Activated CD4-positive, CD25-positive, alpha-beta regulatory T cell treated with anti-CD3 and anti-CD28 coated beads, Interleukin-2, amount 50 U/mL, for 16 hours (primary cell): ENCODE measurements at places on chromosomes 4 and X.

DNA sequence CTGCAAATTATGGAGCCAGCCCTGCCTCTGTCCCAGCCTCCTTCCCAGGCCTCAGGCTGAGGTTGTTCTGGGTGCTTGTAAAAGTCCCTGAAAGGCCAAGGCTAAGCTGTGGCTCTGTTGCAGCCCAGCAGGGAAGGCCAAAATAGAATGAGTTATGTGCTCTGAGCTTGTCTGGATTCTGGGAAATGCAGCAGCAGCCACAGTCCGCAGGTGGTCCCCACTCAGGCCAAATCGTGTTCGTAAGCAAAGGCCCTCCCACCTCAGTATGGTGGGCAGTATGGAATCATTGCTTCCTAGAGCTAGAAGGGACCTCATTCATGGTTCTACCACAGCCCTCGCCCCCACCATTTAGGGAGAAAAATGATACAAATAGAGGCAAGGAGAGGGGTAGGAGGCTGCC is 4.7 kb upstream of the TCEAL1 start:
- DNase-seq: no peak

DNA sequence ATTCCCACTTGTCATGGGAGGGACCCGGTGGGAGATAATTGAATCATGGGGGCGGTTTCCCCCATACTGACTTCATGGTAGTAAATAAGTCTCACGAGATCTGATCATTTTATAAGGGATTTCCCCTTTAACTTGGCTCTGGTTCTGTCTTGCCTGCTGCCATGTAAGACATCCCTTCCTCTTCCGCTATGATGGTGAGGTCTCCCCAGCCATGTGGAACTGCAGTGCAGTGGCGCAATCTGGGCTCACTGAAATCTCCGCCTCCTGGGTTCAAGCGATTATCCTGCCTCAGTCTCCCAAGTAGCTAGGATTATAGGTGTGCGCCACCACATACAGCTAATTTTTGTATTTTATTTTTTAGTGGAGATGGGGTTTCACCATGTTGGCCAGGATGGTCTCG is 2.9 kb downstream of the HPGDS start:
- peak; percentile 0 for DNase-seq

DNA sequence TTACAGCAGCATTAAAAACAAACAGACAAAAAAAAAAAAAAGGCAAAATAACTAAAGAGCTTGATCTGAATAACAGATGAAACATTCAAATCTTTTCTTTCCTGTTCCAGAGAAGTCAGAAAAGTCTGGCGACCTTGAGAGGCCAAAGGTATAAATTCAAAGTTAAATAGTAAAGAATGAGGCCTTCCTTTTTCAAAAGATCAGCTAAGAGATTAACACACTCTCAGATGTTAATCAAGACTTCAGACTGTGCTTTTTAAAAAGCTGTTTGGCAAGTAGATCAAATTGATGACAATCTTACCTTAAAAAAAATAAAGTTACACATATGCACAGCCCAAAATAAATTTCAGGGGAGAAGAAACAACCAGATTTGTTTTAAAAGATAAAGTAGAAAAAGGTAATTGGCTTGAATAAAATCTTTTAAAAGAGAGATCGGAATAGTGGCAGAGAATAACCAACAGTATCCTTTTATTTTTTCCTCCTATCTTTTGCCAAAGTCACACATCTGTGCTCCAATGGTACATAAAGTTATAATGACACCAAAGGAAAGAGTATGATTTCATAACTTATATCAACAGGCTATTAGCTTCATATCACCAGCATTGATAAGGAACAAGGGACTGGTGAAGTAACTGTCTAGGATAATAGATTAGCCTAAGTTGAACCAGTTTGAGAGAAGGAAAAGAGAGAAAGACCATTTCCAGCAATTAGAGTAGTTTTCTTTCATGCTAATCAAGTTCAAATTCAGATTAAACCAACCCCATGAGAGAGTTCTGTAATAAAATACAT is 70.4 kb downstream of the METTL14 start:
- no peak for DNase-seq

DNA sequence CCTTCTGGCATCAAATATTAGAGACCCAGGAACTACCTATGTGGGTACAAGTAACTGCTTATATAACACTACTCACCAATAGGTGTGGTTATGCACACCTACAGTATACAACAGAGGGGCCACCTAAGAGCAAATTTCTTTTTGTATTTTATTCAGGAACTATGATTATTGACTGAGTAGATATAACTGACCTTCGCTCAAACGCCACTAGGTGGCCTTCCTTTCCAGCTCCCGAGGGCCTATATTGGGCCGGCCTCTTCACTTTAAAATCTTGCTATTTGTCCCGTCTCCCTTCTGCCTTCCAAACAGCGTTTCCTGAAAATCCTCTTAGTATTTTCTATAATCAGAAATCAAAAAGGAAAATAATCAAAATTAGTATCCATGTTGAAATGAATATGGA is 19.9 kb upstream of the PABPC5 start:
- no peak for DNase-seq

DNA sequence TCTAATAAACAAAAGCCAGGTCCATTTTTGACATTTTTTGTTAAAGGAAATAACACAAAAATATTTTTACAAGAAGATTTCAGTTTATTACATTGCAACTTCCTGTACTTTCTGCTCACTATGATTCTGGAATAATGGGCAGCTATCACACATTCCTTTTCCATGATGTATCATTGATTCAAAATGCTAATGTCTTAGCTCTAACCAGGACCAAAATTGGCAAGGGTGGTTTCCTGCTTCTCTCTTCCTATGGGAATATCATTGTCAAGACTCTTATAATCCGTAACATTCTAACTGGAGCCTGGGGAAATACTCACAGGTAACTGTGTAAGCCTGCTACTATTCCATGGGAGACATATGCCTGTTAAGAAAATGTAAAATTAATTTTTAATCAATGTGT is 218.6 kb downstream of the DCAF12L2 start:
- no peak for DNase-seq

DNA sequence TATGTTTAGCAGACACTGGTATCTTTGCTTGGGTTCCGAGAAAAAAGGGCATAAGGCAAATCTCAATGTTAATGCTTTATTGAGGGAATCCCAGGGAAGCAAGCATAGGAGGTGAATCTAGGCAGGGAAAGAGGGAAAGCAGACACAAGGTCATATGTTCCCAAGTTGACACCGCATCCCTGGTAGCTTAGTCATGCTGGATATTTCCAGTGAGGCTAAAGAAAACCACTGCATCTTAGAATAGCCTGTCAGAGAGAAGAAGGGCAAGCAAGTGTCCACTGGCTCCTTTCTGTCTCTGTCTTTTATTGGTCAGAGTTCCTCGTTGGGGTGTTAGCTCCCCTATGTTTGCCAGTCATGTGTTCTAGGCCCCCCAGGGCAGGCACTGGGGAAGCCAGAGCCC is 104.7 kb downstream of the NKX6-1 start:
- no peak for DNase-seq

DNA sequence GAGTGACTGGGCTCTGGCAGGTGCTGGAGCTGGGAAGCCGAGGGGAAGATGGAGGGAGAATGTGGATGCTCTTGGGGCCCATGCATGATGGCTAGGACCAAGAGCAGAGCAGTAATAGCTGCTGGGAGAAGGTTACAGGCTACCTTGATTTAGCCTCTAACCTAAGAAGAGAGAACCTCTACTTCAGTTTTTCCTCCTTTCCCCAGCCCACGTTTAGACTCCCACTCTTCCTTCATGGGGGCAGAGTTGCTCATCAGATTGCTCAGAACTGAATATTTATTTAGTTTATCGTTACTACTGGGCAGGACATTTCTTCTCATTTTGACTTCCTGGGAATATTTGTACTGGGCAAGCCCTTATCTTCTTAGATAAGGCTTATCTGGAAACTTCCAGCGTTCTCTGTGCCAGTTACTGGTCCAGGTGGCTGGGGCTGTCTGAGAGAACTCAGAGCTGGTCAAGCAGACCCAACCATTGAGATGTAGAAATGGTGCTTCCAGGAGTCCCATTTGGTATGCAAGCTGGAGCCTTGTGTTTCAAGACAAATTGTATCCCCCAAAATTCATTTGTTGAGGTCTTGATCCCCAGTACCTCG is 442.9 kb upstream of the BOD1L1 start:
- no peak for DNase-seq

DNA sequence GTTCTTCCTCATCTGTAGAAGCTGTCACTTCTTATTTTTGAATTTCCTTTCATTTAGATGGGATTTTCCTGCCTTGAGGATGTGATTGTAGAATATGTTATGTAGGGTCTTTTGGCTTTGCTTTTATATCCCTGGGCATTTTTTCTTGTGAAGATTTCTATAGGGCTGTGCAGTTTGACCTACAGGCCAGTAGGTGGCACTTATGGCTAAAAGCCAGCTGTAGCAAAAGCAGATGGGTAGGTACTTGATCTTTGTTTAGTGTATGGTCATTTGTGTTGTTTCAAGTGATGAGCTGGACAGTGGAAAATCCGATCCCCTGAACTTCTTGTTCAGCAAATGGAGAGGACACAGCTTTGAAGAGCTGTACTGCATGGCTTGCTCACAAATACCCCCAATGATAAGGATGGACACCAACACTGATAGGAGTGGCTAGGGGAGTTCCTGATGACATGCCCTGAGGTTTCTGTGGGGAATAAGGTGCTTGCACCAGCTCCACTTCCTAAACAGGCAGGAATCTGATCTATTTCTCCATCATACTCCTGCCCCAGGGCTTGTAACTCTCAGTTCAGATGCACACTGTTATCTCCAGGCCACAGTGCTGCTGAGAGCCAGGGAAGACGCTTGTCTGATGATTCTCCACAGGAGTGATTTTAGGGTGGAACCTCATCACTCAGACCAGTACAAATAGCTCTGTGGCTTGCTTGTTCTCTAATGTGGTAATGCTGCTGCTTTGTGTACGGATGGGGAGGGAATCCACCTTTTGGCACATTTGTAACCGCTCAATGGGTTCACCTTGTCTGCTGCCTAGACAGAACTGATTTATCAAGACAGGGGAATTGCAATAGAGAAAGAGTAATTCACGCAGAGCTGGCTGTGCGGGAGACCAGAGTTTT is 417.1 kb upstream of the MAGEB16 start:
- no peak for DNase-seq

GRCh38 chr4:32789026-32789608 is 2068.9 kb downstream of the PCDH7 start:
- DNase-seq: no peak

DNA sequence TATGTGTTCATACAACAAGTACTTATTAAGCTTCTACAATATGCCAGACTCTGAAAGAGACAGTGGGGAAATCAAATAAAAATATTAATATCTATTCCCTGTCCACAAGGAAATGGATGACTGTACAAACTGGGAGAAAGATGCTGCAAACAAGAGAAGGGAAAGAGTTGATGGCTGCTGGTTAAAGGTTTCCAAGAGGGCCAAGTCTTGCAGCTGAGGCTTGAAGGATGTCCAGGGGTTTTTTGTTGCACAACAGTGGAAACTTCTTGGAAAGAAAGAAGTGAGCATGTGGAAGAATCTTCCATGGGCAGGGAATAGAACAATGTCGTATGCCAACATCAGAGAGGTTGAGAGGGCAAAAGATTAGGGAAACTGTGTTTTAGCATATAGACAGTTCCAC is 95.8 kb downstream of the MID1 start:
- DNase-seq: no peak

GRCh38 chr4:178752954-178753525 is 1310.8 kb upstream of the AGA start:
- DNase-seq: no peak

- DNase-seq: no peak
Observed at GRCh38 chr4:57494821-57495220, 384.6 kb upstream of the IGFBP7 start.

- no peak for DNase-seq
Observed at GRCh38 chrX:110415440-110416170, 57.0 kb downstream of the RTL9 start.

DNA sequence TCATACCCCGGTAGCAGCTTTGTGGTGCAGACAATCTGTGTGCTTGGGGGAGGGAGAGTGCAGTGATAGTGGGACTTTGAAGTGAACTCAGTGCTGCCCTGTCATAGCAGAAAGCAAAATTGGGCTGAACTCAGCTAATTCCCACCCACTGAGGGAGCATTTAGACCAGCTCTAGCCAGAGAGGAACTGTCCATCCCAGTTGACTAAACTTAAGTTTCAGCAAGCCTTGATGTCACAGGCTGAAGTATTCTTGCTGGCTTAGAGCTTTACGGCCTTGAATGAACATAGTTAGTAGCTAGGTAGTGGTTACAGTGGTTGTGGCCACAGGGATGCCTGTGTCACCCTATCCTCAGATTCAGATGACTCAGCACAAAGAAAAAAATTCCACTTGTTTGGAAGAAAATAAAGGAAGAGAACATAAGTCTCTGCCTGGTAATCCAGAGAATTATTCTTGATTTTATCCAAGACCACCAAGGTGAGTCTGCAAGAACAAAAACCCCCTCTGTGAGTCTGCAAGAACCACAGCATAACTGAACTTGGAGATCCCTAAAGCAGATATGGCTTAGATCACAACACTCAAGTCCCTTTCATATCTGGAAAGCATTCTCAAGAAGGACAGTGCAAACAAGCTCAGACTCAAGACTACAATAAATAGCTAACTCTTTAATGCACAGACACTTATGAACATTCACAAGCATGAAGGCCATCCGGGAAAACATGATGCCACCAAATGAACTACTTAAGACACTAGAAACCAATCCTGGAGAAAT is 39.4 kb downstream of the ADH7 start:
- no peak for DNase-seq

DNA sequence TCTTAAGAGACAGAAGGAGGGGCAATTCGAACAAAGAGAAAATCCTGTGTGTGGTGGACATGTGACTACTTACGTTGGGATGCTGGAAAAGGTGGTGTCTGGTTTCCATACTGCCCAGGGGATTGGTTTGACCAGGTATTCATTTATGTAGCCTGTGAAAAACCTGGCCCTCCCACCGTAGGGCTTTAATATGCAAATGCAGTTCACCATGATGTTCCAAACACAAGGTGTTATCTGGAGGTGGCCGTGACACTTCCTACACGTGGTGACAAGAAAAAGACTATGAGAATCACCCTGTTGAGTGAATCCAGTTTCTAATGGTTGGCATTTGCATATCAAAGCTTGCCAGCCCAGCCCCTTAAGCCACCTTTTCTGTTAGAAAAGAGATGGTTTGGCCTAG is 27.9 kb downstream of the UGT2B4 start:
- DNase-seq: no peak

GRCh38 chr4:127957105-127957504 is 7.9 kb downstream of the MFSD8 start:
- no peak for DNase-seq

DNA sequence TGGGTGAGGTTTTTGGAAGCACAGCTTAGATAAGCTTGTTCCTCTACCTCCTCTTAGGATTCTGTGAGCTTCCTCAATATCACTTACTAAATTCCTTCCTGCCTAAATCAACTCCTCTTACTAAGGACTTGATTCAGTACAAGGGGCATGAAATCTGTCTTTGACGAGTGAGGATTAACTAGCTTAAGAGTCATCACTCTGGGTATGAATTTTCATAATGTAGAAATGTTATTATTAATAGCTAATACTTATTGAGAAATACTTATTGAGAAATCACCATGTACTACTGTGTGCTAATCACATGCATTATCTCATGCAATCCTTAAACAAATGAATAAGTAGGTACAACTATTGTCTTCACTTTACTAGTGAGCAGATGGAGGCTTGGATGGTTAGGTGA is 28.6 kb downstream of the TRPC3 start:
- DNase-seq: no peak

GRCh38 chr4:153529646-153530045 is 63.5 kb downstream of the TMEM131L start:
- no peak for DNase-seq

GRCh38 chr4:40363382-40363920 is 28.3 kb downstream of the CHRNA9 start:
- no peak for DNase-seq
